Suprapubic skin (tissue), 4 donors: ENCODE measurements at places on chromosomes 4 and X. TPM values are rescaled to one million over a fixed set of nuclear protein-coding genes. Genes with fewer than 3 reads are reported as not detected.

TBC1D8B gene
- 2.1 TPM for total RNA-seq

SERPINA7 gene
- not detected for total RNA-seq

BST1 gene
- 2.2 TPM for total RNA-seq

MGAT4D gene
- total RNA-seq: not detected

RTL9 gene
- total RNA-seq: 0.16 TPM

GRPEL1 gene
- total RNA-seq: 30.0 TPM

TLR10 gene
- not detected for total RNA-seq

TEX13D gene
- not detected for total RNA-seq

PDCL2 gene
- total RNA-seq: not detected

GAGE13 gene
- total RNA-seq: not detected

GCNA gene
- total RNA-seq: 1.4 TPM

SLC25A5 gene
- 177 TPM for total RNA-seq

MND1 gene
- not detected for total RNA-seq

IL21 gene
- not detected for total RNA-seq

SLC9A7 gene
- total RNA-seq: 6.0 TPM
